Effector memory CD4-positive, alpha-beta T cell (primary cell): ENCODE measurements at places on chromosomes 2 and 18.

DNA sequence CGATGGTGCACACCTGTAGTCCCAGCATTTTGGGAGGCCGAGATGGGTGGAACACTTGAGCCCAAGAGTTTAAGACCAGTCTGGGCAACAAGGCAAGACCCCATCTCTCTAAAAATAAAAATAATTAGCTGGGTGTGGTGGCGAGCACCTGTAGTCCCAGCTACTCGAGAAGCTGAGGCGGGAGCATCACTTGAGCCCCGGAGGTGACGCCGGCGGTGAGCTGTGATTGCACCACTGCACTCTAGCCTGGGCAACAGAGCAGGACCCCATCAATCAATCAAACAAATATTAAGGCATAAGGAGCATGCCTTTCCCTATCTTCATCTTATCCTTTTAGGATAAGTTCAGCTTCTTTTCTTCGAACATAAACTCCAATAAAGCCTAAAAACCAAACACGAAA is 1.1 kb downstream of the WDSUB1 start:
- H3K4me1 ChIP-seq, result peaks cover 10% of the 10 kb centered on the region
- no peak overlapping the region for H3K27ac ChIP-seq
- no peaks in the 10 kb centered on the region for H3K27me3 ChIP-seq
- H3K36me3 ChIP-seq, result no peaks in the 10 kb centered on the region
- no peak for DNase-seq

DNA sequence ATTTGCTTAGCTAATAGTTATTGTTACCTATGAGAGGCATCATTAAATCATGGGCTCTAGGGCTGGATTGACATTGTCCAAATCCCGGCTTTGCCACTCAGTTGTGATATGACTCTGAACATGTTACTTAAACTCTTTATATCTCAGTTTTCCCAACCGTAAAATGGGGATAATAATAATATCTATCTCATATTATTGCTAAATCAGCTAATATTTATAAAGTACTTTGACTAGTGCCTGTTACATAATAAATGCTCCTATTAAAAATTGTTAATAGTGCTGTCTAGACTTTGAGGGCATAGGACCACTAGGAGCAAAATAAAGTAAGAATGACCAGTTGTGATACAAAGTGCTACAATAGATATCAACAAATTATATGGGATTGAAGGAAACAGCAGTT is 376.3 kb upstream of the FIGN start:
- H3K27me3 ChIP-seq, result no peaks in the 10 kb centered on the region
- no peak for DNase-seq
- H3K36me3 ChIP-seq, result no peaks in the 10 kb centered on the region
- H3K4me3 ChIP-seq, result no peak overlapping the region

DNA sequence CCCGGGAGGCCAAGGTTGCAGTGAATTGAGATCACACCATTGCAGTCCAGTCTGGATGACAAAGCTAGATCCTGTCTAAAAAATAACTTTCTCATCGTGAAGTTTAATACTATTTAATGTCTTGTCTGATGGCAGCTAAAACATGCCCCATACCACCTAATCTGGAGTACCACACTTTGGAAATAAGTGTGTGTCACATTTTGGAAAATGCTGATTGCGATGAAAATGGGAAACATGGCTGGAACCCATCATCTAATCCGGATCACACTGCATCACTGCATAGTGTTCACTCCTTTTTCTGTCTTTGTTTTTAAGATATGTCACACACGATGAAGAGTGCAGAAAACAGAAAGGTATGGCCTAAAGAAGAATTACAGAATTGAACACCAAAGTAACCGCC is 31.2 kb upstream of the ALPP start:
- peaks cover 22% of the 10 kb centered on the region for H3K4me1 ChIP-seq
- no peak for DNase-seq
- H3K4me3 ChIP-seq, result no peak overlapping the region
- peaks cover 18% of the 10 kb centered on the region for H3K27me3 ChIP-seq
- no peaks in the 10 kb centered on the region for H3K36me3 ChIP-seq
- H3K27ac ChIP-seq, result no peak overlapping the region

DNA sequence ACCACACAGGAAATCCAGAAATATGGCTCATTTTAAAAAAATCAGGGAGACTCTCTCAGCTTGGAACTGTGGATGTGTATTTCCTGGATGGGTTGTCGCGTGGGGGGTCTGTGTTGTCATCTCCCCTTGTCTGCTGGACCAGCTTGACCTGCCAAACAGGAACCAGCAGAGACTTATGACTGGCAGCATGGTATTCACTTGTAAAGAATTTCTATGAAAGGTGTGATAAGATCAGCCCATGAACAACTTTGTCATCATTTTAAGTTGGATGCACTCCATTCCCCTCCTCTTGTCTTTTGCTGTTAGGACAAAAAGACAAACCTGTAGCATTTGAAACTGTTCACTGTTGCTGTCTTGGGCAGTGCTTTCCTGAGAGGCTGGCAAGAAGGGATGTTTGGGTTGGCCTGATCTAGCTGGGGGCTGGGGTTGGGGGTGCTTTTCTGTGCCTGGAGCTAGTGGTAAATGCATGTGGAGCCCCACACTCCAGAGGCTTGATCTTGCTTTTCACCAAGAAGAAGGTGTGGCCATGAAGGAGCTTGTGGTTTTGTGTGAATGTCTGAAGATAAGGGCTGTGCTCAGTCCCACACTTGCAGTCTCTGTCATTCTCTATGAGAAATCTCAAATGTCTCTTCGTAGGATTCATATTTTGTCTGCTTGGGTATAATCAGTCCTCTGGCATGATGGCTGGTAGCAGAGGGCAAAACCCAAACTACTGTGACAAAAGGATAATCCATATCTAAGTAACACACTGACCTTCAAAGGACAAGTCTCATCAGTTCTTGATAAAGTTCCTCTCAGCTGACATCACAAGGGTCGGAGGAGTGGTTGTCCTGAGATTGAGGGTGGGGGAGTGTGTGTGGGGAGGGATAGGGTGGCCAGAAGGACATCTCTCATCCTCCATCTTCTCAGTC is 39.0 kb downstream of the RALB start:
- no peak overlapping the region for H3K27ac ChIP-seq
- H3K36me3 ChIP-seq, result peaks cover 33% of the 10 kb centered on the region
- H3K4me1 ChIP-seq, result no peaks in the 10 kb centered on the region
- no peaks in the 10 kb centered on the region for H3K27me3 ChIP-seq
- DNase-seq, result no peak
- no peak overlapping the region for H3K4me3 ChIP-seq

- H3K36me3 ChIP-seq, result no peaks in the 10 kb centered on the region
- no peak for DNase-seq
- no peak overlapping the region for H3K4me3 ChIP-seq
- H3K27me3 ChIP-seq, result no peaks in the 10 kb centered on the region
Measured at GRCh38 chr2:153287109-153287801, 191.3 kb downstream of the RPRM start.

GRCh38 chr2:23199115-23199918 is 185.7 kb upstream of the KLHL29 start:
- H3K4me1 ChIP-seq, result no peaks in the 10 kb centered on the region
- no peak for DNase-seq
- H3K4me3 ChIP-seq, result no peak overlapping the region
- no peaks in the 10 kb centered on the region for H3K27me3 ChIP-seq
- no peak overlapping the region for H3K27ac ChIP-seq

DNA sequence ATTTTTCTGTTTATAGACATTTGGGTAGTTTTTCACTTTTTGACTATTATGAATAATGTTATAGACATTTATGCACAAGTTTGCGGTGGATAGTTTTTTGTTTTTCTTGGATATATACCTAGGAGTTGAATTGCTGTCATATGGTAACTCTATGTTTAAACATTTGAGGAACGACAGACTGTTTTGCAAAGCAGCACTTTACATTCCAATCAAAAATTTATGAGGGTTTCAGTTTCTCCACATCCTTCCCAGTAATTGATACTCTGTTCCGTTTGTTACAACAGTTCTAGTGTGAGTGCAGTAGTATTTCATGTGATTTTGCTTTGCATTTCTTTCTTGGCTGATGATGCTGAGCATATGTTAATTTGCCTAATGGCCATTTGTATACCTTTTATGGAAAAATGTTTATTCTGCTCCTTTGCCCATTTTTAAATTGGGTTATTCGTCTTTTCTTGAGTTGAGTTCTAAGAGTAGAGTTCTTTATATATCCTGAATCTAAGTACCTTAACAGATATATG is 617.3 kb upstream of the LRATD1 start:
- DNase-seq, result no peak
- no peak overlapping the region for H3K27ac ChIP-seq

DNA sequence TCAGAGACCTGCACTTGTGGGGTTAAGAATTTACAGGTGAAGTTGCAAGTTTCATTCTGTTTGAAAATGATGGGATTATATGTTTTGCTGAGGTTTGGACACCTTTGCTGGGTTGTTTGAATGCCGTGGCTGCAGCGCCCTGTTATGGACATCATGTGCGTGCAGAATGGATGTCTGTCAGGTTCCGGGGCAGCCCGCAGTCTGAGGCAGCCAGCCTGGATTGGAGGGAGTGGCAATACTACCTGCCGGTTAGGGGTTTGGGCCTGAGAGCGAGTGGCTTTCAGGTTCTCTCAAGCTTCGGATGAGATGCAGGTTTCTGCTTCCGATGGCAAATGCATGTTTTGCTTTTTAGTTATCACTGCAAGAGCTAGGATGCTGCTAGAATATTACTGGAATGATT is 1.1 kb downstream of the CASP8 start:
- H3K4me1 ChIP-seq, result peaks cover 55% of the 10 kb centered on the region
- H3K27me3 ChIP-seq, result no peaks in the 10 kb centered on the region
- peak; percentile 45 for DNase-seq
- H3K27ac ChIP-seq, result peak overlapping the region; percentile 96

- H3K4me1 ChIP-seq, result no peaks in the 10 kb centered on the region
Measured at GRCh38 chr2:35428548-35428947, 927.0 kb upstream of the CRIM1 start.

- H3K4me3 ChIP-seq, result no peak overlapping the region
- H3K27ac ChIP-seq, result no peak overlapping the region
- no peaks in the 10 kb centered on the region for H3K27me3 ChIP-seq
- DNase-seq, result no peak
Measured at GRCh38 chr18:66553824-66554223, 50.1 kb downstream of the CDH19 start.

DNA sequence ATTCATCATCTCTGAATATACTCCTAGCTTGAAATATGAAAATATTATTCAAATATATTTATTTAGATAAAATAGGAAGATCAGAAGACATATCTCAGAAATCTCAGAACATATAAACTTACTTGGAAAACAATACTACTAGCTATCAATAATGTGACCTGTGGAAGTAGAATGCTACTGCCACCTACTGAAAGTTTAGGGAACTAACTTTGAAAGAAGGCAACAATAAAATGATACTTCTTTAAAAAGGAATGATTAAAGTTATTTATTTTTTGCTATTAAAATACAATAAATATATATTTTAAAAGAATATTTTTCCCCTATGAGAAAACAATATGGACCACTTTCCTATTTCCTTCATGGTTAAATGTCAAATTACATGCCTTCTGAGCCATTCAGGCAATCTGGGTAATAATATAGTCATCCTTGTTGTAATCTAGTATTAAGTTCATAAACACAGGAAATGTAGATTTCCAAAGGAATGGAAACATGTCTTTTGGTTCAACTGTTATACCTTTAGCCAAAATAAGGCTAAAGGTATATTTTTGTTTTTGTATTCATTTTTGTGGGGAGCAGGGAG is 26.0 kb downstream of the ACADL start:
- no peaks in the 10 kb centered on the region for H3K4me1 ChIP-seq
- H3K4me3 ChIP-seq, result no peak overlapping the region

DNA sequence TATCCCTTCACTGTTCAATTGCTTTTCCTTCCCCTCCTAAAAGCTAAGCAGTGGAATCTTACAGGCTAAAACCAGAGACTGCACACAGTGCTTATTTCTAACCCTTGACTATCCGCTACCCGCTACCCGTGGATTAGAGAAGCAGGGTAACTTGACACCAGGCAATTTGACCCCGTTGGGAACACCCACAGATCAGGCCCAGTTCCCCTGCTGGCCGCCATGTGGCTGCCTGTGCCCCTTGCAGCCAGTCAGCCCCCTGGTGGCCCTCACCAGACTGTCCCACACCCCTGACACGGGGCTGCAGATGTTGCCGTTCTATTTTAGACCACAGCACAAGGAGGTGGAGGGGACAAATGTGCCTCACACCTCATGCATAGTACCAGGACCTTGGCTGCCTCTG is 74.8 kb downstream of the TXNL1 start:
- DNase-seq, result no peak
- no peaks in the 10 kb centered on the region for H3K27me3 ChIP-seq
- H3K27ac ChIP-seq, result no peak overlapping the region
- no peaks in the 10 kb centered on the region for H3K4me1 ChIP-seq
- no peak overlapping the region for H3K4me3 ChIP-seq
- no peaks in the 10 kb centered on the region for H3K36me3 ChIP-seq

GRCh38 chr2:134275058-134275862 is 21.4 kb downstream of the MGAT5 start:
- peaks cover 15% of the 10 kb centered on the region for H3K36me3 ChIP-seq
- no peak overlapping the region for H3K4me3 ChIP-seq
- DNase-seq, result no peak
- H3K27me3 ChIP-seq, result no peaks in the 10 kb centered on the region
- H3K4me1 ChIP-seq, result peaks cover 6% of the 10 kb centered on the region

DNA sequence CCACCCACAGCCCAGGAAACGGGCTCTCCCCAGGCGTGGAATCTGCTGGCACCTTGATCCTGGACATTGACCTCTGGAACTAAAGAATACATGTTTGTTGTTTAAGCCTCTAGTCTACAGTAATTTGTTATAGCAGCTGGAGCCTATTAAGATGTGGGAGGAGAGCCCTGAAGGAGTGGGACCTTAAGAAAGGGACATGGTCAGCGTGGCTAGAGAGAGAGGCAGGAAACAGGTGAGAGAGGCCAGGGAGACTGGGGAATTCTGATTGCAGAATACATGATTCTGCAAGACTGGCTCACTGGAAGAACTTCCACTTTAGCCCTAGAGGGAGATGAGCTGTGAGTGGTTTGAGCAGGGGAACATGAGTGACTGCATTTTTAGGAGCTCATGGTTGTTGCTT is 83.2 kb downstream of the CD8B2 start:
- no peak overlapping the region for H3K4me3 ChIP-seq
- H3K4me1 ChIP-seq, result no peaks in the 10 kb centered on the region
- no peak overlapping the region for H3K27ac ChIP-seq
- no peak for DNase-seq
- H3K36me3 ChIP-seq, result no peaks in the 10 kb centered on the region

DNA sequence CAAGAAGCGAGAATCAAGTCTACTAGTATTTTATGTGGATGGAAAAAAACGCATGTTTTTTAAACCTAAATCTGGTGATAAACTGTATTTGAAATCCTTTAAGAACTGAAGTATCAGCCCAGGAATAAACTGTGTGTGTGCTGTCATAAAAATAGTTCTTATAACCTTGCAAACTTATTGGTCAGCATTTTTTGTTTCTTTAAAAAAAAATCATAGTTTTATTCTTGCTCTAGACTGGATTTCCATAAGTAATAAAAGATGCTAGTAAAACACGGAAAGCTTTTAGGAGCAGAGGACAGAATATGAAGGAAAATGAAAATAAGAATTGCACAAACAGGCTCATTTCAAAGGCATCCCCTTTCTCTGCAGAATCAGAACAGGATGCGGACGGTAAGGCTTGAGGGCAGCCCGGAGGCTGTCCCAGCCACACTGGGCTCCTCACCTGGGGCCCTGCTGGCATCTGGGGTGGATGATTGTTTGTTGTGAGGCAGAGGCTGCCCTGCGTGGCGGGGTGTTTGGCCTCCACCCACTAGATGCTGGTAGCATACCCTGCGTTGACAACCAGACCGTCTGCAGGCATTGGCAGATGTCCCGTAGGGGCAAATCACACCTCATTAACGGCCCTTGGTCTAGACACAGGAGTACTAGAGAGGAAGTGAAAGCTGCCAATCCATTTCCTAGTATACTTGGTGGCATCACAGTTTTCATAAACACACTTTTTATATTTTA is 52.5 kb downstream of the MBP start:
- no peaks in the 10 kb centered on the region for H3K36me3 ChIP-seq
- H3K4me1 ChIP-seq, result peaks cover 29% of the 10 kb centered on the region
- no peaks in the 10 kb centered on the region for H3K27me3 ChIP-seq
- H3K27ac ChIP-seq, result no peak overlapping the region
